Activated T-cell treated with anti-CD3 and anti-CD28 coated beads for 24 hours (primary cell): ENCODE measurements at places on chromosomes 12 and 14.
A peak's percentile ranks its signal among the peaks of the same experiment; 100 is the strongest.

DNA sequence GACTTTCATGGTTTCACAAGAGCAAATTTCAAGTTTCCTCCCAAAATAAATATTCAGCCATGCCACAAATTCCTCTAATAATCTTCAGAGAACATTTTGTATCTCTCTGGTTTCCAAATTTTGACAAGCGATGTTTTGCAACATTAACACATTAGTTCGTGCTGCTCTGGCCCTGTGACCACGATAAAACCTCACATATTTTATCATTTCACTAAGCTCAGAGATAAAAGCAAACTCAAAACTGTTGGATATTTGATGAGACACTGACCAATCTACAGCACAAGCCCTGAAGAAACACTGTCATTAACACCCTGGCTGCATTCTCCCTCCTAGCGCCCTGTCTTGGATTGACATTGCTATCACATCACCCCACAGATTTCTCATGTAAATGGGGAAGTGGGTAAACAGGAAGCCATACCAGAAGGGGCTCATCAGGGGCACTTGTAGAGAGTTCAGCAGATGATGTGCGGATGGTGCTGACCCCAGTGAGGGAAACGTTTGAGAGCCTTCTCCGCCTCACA lies 264.3 kb downstream of the PRKD1 start:
- no peak for DNase-seq

DNA sequence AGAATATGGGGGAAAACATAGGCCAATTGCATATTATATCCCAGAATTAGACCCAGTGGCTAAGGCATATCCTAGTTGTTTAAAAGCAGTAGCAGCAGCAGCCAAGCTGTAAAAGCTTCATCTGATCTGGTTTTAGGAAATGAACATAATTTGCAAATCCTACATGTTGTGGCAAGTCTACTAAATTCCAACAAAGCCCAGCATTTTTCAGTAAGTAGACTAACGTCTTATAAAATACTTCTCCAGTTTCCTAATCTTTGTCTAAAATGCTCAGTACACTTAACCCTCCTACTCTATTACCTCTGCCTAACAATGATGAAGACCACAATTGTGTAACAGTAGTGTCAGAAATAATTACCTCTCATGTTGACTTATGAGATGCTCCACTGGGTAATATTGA lies 70.9 kb upstream of the RERGL start:
- DNase-seq: no peak

GRCh38 chr14:68667313-68667791 lies 125.5 kb downstream of the ZFP36L1 start:
- no peak for DNase-seq

- DNase-seq: no peak
Measured at GRCh38 chr12:122449317-122449716, 26.8 kb upstream of the CLIP1 start.

GRCh38 chr12:131980263-131980662 lies 30.5 kb downstream of the EP400 start:
- DNase-seq: no peak

DNA sequence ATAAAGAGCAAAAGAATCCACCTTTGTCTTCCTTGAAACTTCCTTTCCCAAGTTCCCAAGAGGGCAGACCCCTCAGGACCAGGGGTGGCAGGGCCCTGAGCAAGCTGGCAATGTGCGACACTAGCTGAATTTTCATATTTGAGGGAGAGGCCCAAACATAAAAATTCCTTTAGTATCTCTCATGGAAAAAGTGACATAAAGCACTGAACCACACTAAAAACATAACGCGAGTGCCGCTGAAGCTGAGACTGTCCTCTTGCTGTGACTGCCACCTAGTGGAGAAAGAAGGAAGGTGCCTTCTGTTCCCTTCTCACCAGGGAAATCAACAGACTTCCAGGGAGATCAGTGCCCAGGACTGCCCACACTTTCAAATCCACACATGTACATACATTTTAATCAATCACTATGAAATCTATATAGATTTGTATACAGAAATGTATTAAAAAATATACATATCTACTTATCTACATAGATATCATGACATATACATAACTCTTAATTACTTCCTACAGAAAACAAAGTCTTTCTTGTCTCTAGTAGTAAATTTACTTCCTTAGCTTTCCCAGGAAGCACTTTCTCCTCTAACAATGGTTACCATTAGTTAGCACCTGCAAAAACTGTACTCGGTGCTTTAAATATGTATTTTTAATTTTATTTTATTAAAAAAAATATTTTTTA lies 53.8 kb downstream of the SSH1 start:
- DNase-seq: peak; percentile 62

GRCh38 chr12:127277882-127278281 lies 989.1 kb upstream of the TMEM132C start:
- DNase-seq: no peak

DNA sequence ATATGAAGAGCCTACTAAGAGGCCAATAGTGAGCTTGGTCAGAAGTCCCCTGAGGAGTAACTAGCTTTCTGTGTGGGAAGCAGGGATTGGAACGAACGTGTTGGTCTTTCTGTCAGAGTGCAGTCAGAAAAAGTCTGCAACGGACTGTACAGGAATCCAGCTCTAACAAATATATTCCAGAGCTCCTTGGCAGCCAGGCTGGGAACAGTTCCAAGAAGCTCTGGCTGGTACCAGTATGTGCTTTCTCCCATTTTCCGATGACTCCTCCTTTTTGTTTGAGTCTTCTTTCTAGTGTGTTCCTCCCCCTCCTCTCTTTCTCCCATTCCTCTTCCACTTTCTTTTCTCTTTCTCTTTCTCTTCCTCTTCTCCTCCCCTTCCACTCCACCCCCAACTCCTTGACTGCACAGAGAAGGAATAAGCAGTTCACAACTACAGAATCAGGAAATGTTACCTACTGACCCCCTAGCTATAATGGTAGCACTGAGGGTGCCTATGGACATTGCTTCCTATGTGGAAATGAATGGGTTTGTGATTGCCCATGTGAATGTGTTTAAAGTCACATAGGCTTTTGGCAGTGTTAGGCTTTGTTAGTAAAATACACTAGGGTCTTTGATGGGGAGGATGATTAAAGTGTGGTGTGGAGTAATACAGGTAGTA lies 59.9 kb downstream of the TTLL5 start:
- DNase-seq: no peak

DNA sequence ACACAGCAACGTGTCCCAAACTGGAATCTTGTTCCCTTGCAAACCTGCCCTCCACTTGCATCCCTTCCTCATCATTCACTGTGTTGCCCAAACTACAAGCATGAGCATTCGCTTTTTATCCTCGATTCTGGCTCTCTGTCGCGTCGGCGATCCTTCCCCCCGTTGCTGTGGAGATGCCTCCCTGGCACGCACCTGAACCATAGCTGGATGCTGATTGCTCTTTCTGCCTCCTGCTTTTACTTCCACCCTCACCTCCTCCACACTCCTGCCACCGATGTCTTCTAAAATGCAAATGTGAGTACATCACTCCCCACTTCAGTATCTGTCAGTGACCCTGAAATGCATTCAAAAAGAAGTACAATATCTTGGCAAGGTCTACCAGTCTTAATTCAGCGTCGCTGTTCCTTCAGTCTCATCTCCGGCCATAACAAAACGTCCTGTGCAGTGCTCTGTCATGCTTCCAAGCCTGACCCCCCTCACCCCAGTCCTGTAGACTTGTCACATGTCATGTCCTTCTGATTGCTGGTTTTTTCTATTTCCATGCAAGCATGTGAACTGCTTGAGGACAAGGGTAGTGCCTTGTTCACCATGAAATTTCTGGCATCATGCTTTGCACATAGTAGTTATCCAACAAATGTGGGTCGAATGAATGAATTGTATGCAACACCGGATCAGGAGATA lies 2.5 kb upstream of the PPP2R5C start:
- DNase-seq: no peak

DNA sequence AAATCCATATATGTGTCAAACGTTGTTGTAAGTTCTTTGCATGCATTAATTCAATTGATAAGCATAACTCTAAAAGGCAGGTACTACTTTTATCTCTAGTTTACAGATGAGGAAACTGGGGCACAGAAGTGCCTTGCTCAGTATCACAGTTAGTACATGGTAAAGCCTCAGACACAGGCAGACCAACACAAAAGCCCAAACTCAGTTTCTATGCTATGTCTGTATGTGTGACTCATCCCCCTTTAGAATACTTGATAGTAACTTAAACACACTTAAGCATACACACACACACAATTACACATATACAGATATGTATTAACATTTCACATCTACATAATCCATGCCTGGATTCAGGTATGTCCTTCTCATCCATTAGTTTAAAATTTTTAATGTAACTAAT lies 88.0 kb downstream of the EPS8 start:
- no peak for DNase-seq
